AG09319 (cell line): ENCODE measurements at places on chromosomes 13 and 19.

DNA sequence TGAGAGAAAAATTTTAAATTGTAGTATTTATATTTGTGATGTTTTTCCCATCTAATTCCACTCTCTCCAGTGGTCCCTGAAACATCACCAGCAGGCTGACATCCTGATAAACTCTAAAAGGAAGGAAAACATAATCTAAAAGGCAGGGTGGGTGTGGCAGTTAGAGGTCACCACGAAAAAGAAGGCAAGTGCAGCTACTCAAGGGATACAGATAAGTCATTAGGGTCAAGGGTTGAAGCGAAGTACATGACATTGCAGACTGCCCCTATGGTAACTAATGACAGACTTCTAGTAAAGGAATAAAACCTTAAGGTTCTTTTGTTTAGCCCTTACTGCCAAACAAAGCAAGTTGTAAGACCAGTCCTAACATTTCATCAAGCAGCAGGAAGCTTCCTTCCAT lies 6.0 kb upstream of the NEK3 start:
- no peak for DNase-seq

GRCh38 chr19:42471554-42472249 lies 29.0 kb upstream of the CXCL17 start:
- no peak for DNase-seq

DNA sequence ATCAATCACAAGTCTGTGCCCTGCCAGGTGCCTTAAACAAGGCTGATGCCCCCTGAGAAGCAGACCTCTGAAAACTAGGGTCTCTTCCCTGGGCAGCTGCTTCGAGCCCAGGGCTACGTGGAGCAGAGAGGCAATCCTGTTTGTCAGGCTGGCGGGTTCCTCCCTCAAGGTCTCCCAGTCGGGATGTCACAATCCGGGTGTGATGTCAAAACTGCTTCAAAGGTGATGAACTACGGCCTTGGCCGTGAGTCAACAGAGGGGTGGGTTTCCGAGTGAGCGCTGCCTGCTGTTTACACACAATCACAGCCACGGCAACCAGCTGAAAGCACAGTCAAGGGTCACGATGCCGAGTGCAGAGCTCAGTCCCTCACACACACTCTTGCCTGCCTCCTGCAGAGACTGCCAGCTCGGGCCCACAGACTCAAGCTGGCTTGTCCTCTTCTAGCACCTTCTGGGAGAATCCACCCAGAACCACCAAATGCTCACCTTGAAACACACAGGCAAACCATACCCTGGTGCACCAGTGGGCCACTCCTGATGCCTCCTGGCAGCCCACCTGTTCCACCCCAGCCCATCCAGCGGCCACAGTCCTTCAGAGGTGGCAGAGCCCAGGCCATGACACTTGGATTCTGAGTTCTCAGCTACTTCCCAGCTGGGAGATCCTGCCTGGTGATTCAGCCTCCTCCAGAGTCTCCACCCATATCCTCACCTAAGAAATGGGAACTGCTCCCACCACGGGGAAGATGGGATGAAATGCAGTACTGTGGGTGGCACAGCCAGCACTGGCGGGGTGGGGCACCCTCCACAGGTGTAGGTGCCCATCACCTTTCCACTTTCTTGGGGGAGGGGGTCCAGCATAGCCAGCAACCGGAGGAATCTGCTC lies 6.8 kb downstream of the ELL start:
- DNase-seq, result no peak

GRCh38 chr19:13152356-13152973 lies 2.3 kb downstream of the IER2 start:
- DNase-seq, result no peak

- no peak for DNase-seq
Measured at GRCh38 chr13:93794197-93794885, 567.7 kb downstream of the GPC6 start.

- DNase-seq, result no peak
Measured at GRCh38 chr19:40565355-40565754, 11.3 kb upstream of the SHKBP1 start.

DNA sequence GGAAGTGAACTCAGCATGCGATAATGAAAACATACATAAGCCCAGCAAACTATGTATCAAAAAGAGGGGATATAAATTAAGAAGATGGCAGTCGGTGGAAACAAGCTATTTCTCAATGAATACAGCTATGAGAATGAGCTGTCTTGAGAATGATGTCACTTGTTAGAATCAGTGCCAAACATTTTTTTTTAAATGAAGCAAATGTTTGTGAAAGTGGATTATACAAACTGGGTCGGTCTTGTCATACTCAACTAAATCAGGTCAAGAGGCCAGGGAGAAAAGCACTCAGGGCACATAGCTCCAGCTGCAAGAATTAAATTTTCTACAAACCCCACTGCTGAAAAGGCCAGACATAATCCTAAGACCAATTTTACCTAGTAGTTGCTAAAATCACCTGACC lies 1048.4 kb downstream of the SLITRK1 start:
- no peak for DNase-seq

DNA sequence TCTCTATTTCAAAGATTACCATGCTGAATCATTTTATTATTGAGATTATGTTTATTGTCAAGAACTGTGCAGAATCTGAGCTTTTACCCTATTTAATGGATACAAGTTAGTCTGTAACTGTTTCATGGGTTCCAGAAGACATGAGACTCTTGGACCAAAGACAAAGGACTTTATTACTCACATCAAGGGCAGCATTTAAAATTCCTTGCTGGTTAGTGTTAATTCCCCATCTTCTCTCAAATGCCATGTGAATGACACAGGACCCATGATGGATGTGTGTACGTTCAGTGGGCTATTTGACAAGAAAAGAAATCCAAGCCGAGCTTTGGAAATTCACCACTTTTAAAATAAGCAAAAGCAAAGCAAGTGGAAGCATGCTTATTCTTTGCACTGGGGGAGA lies 139.9 kb downstream of the PCDH20 start:
- no peak for DNase-seq
